ENCODE measurements at places on chromosomes 6 and 20.

- no peak for DNase-seq
These were observed 43.6 kb downstream of the RGS17 start for GRCh38 chr6:153087436-153087835.

- no peak for DNase-seq
These were observed 28.3 kb upstream of the KIF3B start for GRCh38 chr20:32249030-32249738.

- no peak for DNase-seq
These were observed 183.6 kb upstream of the GMDS start for GRCh38 chr6:2429032-2429431.

DNA sequence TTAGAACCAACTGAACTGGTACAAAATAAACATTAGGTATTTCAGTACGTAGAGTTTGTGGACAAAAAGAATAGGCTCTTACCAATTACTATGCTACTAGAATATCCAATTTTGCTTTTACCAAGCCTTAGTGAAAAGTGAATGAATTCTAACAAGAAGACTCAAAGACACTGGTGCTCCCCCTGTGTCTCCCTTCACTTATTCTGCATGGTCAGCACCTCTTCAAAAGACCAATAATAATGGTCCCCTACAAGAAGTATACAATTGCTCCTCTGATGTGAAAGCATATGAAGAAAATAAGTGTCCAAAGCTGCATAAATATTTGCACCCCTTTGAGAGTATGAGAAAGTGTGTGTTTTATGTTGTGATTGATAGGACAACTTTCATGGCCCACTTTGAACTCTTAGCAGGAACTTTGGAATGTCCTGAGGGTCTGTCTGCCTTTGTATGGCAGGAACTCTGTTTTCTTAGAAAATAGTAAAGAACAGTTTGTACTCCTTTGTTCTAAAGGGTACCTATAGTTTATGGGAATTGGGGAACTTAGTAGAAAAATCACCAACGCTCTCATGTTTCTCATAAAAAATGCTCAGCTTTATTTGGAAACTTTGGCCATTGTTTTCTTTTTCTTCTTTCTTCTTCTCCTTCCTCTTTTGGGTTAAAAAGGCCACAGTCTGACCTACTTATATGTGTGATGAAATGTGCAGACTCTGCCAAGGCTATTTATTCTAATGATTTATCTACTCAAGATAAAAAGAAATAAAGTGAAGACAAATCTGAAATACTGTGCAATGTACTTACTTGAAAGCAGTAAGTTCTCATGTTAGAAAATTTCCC is 352.4 kb downstream of the LAMA2 start:
- no peak for DNase-seq

- no peak for DNase-seq
These were observed 5.3 kb upstream of the DNAAF9 start for GRCh38 chr20:3412600-3413392.

DNA sequence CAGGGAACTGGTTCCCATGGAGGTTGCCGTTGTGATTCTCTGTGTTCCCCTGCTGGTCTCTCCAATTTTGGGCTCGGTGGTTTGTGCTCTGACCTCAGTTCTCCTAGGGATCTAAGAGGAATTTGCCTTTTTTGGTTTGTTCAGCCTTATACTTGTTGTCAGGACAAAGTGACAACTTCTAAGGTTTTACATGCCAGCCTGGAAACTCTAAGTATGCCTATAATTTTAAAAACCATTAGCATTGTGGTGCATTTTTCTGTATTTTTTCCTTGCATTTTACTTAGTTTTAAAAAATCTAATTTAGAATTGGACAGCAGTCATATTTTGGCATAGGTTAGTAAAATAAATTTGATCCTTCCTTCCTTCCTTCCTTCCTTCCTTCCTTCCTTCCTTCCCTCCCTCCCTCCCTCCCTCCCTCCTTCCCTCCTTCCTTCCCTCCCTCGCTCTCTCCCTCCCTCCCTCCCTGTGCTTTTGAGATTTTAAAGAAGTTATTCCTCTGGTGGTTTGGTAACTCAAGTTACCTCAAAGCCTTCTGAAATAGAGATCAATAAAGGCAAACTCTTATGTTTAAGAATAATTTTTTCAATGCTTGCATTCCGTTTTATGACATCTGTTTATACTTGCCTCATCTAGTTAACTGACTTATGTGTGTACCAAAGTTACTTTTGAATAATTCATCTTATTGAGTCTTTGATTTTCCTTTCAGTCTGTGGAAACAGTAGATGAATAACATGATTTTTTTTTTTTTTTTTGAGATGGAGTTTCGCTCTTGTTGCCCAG is 141.3 kb upstream of the RGS17 start:
- DNase-seq, result no peak

DNA sequence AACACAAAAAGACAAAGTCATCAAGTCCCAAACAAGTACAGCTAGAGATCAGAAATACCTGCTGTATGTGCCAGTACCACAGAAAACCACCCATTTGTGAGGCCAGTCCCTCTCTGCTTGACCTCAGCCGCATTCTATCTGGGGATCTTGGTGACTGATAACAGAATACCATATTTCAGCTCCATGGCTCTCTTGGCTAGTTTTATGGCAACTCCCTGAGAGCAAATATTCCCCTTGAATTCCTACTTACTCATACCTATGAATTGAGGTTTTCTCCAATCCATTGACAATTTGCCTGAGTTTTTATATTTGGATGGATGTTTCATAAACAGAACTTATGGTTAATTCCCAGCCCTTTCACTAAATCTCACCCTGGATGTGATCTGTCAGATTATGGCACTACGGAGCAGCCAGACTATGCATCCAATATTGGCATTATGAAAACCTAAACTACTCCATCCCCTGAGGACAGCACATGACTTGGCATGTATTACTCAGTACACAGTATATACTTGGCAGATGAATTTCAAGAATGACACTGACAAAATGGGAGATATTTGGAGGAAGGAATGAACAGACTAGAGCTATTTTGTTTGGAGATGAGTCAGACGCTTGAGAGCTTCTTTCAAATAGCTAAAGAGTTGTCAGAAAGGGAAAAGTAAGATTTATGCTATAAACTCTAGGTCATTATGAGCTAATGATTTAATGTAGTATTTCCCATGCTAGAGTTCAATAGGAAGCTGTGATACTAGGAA is 95.7 kb downstream of the PRDM1 start:
- no peak for DNase-seq

DNA sequence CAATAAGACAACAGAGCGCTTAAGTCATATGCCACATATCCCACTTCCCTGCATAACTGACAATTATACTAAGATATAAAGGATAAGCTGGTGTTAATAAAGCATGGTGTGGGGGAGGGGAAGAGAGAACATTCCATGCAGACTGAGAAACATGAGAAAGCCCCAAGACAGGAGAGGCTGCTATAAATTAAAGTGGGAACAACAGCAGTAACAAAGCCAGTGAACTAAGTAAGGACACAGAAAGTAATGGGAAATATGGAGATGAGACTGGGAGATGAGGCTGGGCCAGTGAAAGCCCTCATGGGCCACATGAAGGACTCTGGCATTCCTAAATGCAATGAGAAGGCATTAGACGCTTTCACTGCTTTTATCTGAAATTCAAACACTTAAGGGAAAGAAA is 41.3 kb downstream of the SESN1 start:
- DNase-seq, result peak; percentile 39

- DNase-seq, result peak; percentile 14
These were observed 36.2 kb downstream of the ZBTB9 start for GRCh38 chr6:33490621-33491020.

DNA sequence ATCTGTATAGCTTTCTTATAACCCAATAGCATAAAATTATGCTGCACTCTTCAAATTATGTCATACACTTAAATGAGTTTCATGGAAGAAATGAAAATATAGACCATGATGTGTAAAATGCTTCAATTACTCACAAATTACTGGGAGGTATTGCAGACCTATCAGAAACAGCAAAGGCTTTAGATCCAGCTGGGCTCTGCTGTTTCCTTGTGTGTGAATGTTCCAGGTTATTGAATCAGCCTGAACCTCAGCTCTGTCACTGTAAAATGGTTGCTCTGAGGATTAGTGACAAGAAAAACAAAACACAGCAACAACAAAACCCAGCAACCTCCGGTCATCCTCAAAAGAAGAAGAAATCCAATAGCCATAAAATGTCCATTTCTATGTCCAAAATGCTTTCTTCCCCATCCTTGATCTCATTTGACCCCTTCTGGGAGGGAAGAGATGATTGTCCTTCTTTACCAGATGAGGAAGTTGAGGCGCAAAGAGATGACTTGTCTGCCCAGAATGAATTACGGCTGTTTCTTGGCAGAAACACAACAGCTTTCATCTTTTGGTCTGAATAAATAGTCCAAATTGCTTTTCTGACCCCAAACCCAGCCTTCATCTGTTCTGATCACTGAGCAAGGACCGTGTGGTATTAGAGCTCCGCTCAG is 42.2 kb upstream of the TGM6 start:
- DNase-seq, result no peak

DNA sequence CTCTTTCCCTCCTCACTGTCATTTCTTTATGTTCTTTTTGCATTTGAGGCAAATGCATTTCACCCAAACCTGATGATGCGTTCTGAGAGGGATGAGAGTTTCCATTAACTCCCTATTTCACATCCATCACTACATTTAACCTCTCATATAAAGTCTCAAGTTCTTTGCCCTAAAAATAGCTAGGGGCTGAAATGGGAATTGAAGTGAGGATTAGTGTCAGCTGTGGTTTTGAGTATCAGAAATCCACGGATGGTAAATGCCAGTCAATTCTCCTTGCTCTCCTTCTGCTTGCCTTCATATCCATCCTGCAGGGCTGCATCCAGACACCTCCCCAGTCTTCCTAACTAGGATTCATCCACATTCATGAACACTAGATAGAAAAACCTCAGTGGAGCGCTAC is 10.0 kb upstream of the DTNBP1 start:
- DNase-seq, result no peak

GRCh38 chr20:47106786-47107185 is 212.1 kb downstream of the EYA2 start:
- DNase-seq, result peak; percentile 31

- no peak for DNase-seq
These were observed 27.1 kb upstream of the EMILIN3 start for GRCh38 chr20:41393705-41394066.

GRCh38 chr6:112874881-112875280 is 527.8 kb downstream of the RFPL4B start:
- DNase-seq, result peak; percentile 36

DNA sequence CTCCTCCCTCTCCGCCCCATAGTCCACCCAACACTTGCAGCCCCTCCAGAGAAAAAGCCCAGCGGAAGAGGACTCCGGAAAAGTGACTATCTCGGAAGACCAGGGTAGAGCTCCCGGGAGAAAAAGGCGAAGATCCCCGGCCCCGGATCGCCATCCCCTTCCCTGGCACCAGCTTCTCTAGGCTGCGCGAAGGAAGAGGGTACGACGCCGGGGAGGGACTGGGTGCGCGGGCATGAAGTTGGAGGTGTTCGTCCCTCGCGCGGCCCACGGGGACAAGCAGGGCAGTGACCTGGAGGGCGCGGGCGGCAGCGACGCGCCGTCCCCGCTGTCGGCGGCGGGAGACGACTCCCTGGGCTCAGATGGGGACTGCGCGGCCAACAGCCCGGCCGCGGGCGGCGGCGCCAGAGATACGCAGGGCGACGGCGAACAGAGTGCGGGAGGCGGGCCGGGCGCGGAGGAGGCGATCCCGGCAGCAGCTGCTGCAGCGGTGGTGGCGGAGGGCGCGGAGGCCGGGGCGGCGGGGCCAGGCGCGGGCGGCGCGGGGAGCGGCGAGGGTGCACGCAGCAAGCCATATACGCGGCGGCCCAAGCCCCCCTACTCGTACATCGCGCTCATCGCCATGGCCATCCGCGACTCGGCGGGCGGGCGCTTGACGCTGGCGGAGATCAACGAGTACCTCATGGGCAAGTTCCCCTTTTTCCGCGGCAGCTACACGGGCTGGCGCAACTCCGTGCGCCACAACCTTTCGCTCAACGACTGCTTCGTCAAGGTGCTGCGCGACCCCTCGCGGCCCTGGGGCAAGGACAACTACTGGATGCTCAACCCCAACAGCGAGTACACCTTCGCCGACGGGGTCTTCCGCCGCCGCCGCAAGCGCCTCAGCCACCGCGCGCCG is 822 bp downstream of the FOXQ1 start:
- peak; percentile 71 for DNase-seq

DNA sequence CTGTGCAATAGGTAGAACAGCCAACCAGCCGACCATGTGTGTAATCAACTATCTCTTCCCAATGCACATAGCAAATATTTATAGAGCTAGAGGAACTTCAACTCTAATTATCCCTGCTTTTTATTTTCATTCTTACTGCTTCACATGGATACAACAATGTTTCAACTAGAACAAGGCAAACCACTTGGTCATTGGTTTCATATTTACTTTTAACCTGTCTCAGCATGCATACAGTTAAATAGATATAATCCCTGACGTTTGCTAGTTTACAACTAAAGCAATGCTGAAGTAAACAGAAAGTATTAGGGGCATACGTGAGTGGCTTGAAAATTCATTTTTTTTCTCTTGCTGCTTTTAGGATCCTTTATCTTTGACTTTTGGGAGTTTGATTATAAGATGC is 318.5 kb upstream of the MAP3K7 start:
- no peak for DNase-seq

- no peak for DNase-seq
These were observed 21.8 kb upstream of the AMD1 start for GRCh38 chr6:110852773-110853172.

- peak; percentile 51 for DNase-seq
These were observed 95.7 kb downstream of the SHLD1 start for GRCh38 chr20:5845681-5846615.

GRCh38 chr6:117267766-117268534 is 2.6 kb downstream of the VGLL2 start:
- peak; percentile 91 for DNase-seq

DNA sequence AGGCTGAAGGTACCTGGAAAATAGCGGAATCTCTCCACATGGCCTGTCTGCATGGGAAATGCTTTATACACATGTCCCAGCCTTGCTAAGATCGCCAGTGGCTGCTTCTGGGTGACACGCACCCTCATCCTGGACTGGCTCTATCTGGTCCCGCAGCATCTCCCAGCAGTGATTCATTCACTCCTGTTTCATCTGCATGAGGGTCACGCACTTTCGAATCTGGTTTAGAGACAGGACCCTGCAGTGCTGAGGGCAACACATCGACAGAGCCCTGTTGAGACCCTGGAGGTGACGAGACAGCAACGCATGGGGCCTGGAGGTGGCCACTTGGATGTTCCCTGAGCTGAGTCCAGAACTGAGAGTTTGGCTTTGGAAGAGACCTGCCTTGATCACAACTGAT is 136.5 kb downstream of the SMOC2 start:
- DNase-seq, result no peak

GRCh38 chr6:157688960-157689599 is 134.0 kb upstream of the SNX9 start:
- DNase-seq, result peak; percentile 63

DNA sequence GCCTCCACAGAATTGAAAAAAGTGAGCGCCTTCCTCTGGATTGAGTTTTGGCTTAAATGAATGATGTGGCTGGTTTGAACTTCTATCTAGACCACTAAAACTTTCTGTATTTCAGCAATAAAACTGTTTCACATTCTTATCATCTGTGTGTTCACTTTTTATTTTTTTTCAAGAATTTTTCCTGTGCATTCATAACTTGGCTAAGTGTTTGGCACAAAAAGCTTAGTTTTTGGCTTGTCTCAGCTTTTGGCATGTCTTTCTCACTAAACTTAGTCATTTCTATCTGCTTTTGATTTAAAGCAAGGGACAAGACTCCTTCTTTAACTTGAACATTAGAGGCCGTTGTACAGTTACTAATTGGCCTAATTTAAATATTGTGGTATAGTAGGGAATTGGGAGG is 1015.1 kb downstream of the EPHA7 start:
- DNase-seq, result no peak
